ENCODE measurements at places on chromosomes 7 and 10. TPM values are rescaled to one million over a fixed set of nuclear protein-coding genes. Genes with fewer than 3 reads are reported as not detected.

DNA sequence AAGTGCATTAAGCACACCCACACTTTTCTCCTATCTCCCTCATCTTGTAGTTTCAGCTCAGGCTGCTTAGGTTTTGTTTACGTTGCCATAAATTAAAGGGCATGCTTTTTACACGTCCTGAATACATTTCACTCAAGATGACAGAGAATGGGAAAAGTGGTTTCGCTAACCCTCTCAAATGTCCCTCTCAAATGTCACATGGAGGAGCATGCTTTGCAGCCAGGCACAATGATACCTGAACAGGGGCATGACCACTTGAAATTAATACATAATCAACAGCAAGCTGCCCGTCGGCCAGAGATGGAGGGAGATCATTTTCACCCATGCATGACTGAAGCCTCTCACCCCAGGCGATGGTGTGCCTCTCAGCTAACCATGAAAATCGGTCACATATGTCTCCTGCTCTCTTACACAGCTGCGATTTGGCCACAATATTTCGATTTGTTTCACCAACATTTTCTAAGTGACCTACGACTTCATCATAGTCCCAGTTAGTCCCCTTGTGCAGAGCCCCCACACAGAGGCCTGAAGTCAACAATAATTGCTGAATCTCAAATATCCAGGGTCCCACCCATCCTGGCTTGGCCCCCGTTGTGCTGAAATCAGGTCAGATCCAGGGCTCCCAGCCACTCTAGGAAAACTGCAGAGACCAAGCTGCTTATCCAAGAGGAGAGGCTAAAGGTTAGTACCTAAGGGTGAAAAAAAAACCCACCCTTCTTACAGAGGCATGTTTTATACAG, 373.9 kb upstream of the NFE2L3 start:
- no peak for DNase-seq
- H3K4me3 ChIP-seq = no peak overlapping the region
- no peaks in the 10 kb centered on the region for H3K4me1 ChIP-seq
- H3K27ac ChIP-seq = no peak overlapping the region
- no peaks in the 10 kb centered on the region for H3K27me3 ChIP-seq

DNA sequence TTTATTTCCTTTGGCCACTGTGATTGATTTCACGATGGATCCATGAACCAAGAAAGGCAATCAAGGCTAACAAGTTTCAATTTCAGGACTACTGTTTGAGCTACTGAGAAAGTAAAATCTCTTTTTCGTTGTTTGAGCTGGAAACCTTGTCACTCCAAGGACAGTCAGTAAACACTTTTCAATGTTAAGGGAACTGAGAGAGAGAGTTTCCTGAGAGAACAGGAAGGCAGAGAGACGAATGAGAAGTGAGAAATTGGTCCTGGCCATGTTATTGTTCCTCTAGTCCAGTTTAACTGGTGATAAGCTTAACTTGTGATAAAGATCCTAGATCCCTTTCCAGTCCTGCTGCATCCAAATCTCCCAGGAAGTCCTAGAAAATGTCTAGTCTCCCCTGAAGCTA, 909 bp upstream of the AKR1D1 start:
- H3K4me1 ChIP-seq = no peaks in the 10 kb centered on the region
- H3K36me3 ChIP-seq = no peaks in the 10 kb centered on the region
- DNase-seq = no peak
- H3K4me3 ChIP-seq = no peak overlapping the region

- H3K27ac ChIP-seq = no peak overlapping the region
- peak overlapping the region; percentile 63 for H3K4me3 ChIP-seq
- no peaks in the 10 kb centered on the region for H3K27me3 ChIP-seq
- no peak for DNase-seq
Observed at GRCh38 chr7:75637854-75638593, 100.7 kb downstream of the HIP1 start.

- H3K36me3 ChIP-seq = no peaks in the 10 kb centered on the region
- no peaks in the 10 kb centered on the region for H3K4me1 ChIP-seq
- H3K27ac ChIP-seq = no peak overlapping the region
- H3K4me3 ChIP-seq = no peak overlapping the region
- peak; percentile 29 for DNase-seq
Observed at GRCh38 chr7:33459340-33459751, 330.0 kb downstream of the BBS9 start.

DNA sequence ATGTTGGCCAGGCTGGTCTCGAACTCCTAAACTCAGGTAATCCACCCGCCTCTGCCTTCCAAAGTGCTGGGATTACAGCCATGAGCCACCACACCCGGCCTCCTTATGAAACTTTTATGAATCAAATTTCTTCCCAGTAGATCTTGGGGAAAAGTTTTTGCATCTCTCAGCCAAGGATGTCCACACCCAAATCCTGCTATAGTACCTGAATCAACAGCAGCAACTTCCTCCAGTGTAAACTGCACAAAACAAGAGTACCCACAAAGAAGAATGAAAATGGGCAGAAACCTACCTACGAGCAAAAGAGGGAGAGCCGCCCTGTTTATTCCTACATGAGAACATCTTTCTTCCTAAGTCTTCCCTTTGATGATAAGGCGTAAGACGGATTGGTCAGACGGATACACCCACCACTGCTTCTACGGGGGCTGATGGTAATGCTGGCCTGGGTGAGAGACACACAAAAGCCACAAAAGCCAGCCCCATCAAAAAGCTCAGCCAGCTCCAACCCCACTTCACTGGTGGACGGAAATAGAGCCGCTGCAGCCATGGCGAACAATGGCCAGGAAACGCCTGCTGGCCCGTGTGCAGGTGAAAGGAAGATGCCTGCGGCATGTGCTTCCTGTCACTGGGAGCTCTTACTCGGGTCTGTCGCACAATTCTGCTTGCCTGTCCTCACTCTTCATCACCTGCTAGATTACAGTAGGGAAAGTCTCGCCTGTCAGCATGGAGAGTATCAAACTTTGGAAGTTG, 10.4 kb downstream of the JCAD start:
- H3K27me3 ChIP-seq = no peaks in the 10 kb centered on the region
- no peak overlapping the region for H3K27ac ChIP-seq
- H3K4me1 ChIP-seq = peaks cover 8% of the 10 kb centered on the region
- no peak for DNase-seq
- H3K4me3 ChIP-seq = no peak overlapping the region

- H3K27me3 ChIP-seq = no peaks in the 10 kb centered on the region
- H3K4me1 ChIP-seq = peaks cover 51% of the 10 kb centered on the region
- DNase-seq = peak; percentile 27
- peak overlapping the region; percentile 11 for H3K4me3 ChIP-seq
- H3K36me3 ChIP-seq = peaks cover 18% of the 10 kb centered on the region
Observed at GRCh38 chr10:3096149-3096548, 28.8 kb downstream of the PFKP start.

DNA sequence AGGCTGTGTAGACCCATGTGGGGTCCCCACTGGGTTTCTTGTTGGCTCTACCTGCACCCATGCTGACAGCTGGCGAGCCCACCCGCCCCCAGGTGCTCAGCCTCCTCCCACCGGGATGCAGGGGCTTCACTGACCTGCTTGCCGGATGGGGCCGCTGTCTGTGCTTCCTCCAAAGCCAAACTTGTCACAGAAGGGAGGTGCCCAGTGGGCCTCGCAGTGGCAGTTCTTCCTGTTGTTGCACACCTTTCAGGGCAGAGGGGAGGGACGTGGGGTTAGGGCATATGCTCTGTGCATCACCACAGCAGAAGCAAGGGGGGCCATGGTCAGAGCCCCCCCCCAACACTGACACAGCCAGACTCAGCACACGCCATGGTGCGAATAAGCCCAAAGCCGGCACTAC, 146.5 kb downstream of the FANK1 start:
- H3K4me3 ChIP-seq = no peak overlapping the region
- peaks cover 4% of the 10 kb centered on the region for H3K4me1 ChIP-seq
- peaks cover 46% of the 10 kb centered on the region for H3K36me3 ChIP-seq
- no peak overlapping the region for H3K27ac ChIP-seq
- no peak for DNase-seq
- no peaks in the 10 kb centered on the region for H3K27me3 ChIP-seq

DNA sequence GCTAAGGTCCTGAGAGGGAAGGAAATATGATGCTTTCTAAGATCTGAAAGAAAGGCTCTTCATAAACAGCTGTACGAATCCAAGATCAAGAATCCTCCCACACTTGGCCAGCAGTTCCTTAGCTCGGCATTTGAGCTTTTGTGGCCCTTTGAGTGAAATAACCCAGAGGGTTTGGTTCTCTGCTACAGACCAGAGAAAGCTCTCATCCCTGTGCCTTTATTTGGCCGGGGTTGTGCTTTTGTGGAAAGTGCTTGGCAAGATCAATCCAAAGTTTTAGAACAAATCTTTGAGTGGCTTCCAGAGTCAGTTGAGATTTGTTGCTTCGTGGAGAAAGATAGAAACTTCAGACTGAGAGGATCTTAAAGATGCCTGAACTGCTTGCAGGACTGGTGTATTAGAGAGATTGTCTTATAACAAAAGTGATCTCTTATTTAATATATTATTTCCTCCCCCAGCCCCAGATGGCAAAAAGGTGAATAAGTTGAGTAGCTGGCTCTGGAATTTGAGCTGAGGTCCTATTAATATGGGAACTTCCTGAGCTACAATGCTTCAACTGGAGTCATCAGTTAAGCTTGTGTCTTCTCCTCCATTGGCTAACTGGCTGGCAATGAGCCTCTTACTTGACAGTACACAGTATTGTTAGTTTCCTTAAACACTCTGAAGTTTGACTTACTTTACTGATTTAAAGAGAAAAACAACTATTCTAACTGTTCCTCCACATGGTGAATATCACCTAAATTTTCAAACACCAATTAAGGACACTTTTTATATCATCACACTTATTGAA, 687.3 kb downstream of the MAGI2 start:
- no peaks in the 10 kb centered on the region for H3K4me1 ChIP-seq
- no peaks in the 10 kb centered on the region for H3K36me3 ChIP-seq
- H3K27ac ChIP-seq = no peak overlapping the region
- no peak overlapping the region for H3K4me3 ChIP-seq

DNA sequence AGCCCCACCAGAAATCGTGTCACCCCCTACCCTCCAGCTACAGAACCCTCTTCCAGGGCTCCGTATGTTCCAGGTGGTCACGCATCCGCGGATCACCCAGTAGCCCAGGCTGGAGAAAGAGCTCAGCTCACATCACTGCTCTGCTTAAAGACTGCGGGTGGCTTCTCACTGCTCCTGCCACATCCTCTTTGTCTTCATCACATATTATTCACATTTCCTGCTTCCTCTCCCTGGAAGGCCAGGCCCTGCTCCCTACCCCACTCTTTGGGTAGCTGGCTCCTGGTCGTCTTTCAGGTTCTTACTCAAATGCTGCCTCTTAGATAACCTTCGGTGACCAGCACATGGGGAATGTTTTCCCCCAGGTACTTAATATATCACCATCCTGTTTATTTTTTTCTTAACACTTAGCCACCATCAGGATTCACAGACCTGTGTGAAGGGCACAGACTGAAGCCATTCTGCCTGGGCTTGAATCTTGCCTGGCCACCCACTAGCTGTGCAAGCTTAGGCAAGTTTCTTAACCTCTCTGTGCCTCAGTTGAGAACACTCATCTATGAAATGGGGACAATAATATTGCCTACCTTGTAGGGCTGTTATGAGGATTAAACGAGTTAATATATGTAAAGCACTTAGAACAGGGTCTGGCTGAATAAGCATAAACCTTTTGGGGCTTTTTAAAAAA, 307.8 kb downstream of the PRPF18 start:
- H3K4me3 ChIP-seq = no peak overlapping the region
- no peaks in the 10 kb centered on the region for H3K36me3 ChIP-seq
- H3K4me1 ChIP-seq = peaks cover 27% of the 10 kb centered on the region
- H3K27ac ChIP-seq = peak overlapping the region; percentile 54
- DNase-seq = peak; percentile 26

GRCh38 chr7:97576043-97576442, 155.8 kb upstream of the TAC1 start:
- no peaks in the 10 kb centered on the region for H3K4me1 ChIP-seq
- no peak overlapping the region for H3K27ac ChIP-seq
- no peak overlapping the region for H3K4me3 ChIP-seq
- DNase-seq = no peak
- no peaks in the 10 kb centered on the region for H3K27me3 ChIP-seq

GRCh38 chr7:117112640-117113039, 159.3 kb downstream of the ST7 start:
- H3K36me3 ChIP-seq = no peaks in the 10 kb centered on the region
- H3K27ac ChIP-seq = no peak overlapping the region
- no peak overlapping the region for H3K4me3 ChIP-seq
- H3K27me3 ChIP-seq = no peaks in the 10 kb centered on the region
- DNase-seq = no peak

DNA sequence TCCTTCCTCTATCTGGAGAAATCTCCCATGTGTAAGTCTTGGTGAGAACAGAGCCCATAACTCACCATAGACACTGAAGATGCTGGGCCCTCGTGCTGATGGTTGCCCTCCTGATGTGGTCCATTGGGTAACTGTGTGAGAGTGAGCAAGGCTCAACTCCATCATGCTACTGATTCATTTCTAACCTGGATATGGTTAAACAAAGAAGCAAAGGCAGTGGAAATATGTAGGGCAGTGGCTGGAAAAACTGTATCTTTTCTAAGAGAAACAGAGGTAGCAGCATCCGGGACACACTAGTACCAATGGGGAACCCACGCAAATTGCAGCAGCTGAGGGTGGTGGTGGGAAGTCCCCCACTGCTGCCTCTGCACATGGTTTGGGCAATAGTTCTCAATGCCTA, 221.7 kb downstream of the KLF6 start:
- no peak overlapping the region for H3K4me3 ChIP-seq
- DNase-seq = no peak
- H3K27ac ChIP-seq = no peak overlapping the region
- H3K36me3 ChIP-seq = no peaks in the 10 kb centered on the region
- no peaks in the 10 kb centered on the region for H3K4me1 ChIP-seq

GRCh38 chr7:96181174-96181573, 140.7 kb downstream of the SLC25A13 start:
- no peak overlapping the region for H3K27ac ChIP-seq
- H3K4me1 ChIP-seq = no peaks in the 10 kb centered on the region
- no peak overlapping the region for H3K4me3 ChIP-seq
- no peaks in the 10 kb centered on the region for H3K27me3 ChIP-seq

Gene SCRN1
- total RNA-seq = 116 TPM

Gene NFKB2
- 35.7 TPM for total RNA-seq

Gene NRP1
- 73.5 TPM for total RNA-seq

Gene SPDYE2B
- not detected for total RNA-seq

Gene TUBB8
- not detected for total RNA-seq

Gene HOXA10
- not detected for total RNA-seq

Data from astrocyte (in vitro differentiated cells and primary cell).